Ovary (tissue), 10 donors: ENCODE measurements at places on chromosomes 1 and 21. TPM values are rescaled to one million over a fixed set of nuclear protein-coding genes. Genes with fewer than 3 reads are reported as not detected.

DNA sequence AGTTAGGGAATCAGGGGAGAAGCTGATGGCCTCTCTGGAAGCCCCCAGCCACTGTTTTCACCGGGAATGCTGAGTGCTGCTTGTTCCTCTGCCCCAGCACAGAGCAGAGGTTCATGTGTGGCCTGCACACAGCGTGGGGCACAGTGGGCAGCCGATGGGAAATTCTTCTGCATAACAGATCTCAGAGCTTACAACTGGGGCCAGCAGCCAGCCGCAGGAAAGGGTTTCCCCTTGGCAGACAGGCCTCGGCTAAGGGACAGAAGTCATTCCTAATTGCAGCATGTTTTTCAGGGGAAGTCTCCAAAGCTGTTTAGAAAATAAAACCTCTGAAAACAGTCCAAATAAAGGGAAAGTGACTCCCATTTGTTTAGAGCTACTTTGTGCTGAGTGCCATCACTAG, 22.6 kb downstream of the HMGB4 start:
- DNase-seq = no peak
- H3K4me3 ChIP-seq = no peak overlapping the region
- no peaks in the 10 kb centered on the region for H3K36me3 ChIP-seq
- no peaks in the 10 kb centered on the region for H3K4me1 ChIP-seq
- no peak overlapping the region for H3K27ac ChIP-seq

- H3K27ac ChIP-seq = no peak overlapping the region
- H3K36me3 ChIP-seq = no peaks in the 10 kb centered on the region
- H3K27me3 ChIP-seq = no peaks in the 10 kb centered on the region
- H3K4me1 ChIP-seq = peaks cover 3% of the 10 kb centered on the region
- DNase-seq = no peak
Observed at GRCh38 chr1:178048883-178049282, 45.0 kb upstream of the RASAL2 start.

DNA sequence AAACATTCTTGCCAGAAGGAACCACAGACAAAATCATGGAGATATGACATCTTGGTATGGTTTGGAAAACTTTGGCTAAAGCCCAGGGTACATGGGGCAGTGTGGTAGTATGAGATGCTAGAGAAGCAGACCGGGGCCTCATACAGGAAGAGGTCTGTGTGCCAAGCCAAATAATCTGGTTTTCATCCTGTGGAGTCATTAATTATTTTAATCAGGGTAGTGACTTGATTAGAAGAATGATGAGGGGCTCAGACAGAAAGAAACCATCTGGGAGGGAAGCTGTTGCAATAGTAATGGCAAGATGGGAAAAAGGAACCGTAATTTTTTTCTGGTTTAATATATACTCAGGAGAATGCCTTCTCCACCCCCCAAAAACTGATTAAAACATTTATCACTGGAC, 318.0 kb downstream of the BRINP2 start:
- H3K27ac ChIP-seq = no peak overlapping the region
- no peaks in the 10 kb centered on the region for H3K27me3 ChIP-seq
- no peak for DNase-seq
- H3K36me3 ChIP-seq = no peaks in the 10 kb centered on the region

MAEL gene
- not detected for total RNA-seq

SMYD3 gene
- 17.1 TPM for total RNA-seq
